Naive thymus-derived CD4-positive, alpha-beta T cell (primary cell): ENCODE measurements at places on chromosomes 1 and 21. TPM values are rescaled to one million over a fixed set of nuclear protein-coding genes. Genes with fewer than 3 reads are reported as not detected.

- DNase-seq, result no peak
- H3K4me1 ChIP-seq, result peaks cover 24% of the 10 kb centered on the region
- no peak overlapping the region for H3K4me3 ChIP-seq
- H3K27me3 ChIP-seq, result no peaks in the 10 kb centered on the region
Observed at GRCh38 chr1:27862671-27863537, 9.4 kb upstream of the THEMIS2 start.

- no peak for DNase-seq
- H3K27ac ChIP-seq, result no peak overlapping the region
- no peak overlapping the region for H3K4me3 ChIP-seq
- H3K4me1 ChIP-seq, result no peaks in the 10 kb centered on the region
Observed at GRCh38 chr1:154873321-154873950, 3.4 kb upstream of the KCNN3 start.

- no peaks in the 10 kb centered on the region for H3K27me3 ChIP-seq
- H3K36me3 ChIP-seq, result no peaks in the 10 kb centered on the region
Observed at GRCh38 chr1:176177764-176178163, 29.3 kb downstream of the COP1 start.

- H3K27ac ChIP-seq, result no peak overlapping the region
- no peaks in the 10 kb centered on the region for H3K27me3 ChIP-seq
- no peaks in the 10 kb centered on the region for H3K36me3 ChIP-seq
- H3K4me1 ChIP-seq, result no peaks in the 10 kb centered on the region
- DNase-seq, result no peak
Observed at GRCh38 chr1:242946206-242946605, 308.9 kb downstream of the CEP170 start.

GRCh38 chr1:209157546-209158249 lies 425.8 kb upstream of the CAMK1G start:
- H3K36me3 ChIP-seq, result no peaks in the 10 kb centered on the region
- no peaks in the 10 kb centered on the region for H3K4me1 ChIP-seq
- no peaks in the 10 kb centered on the region for H3K27me3 ChIP-seq
- DNase-seq, result no peak
- H3K4me3 ChIP-seq, result no peak overlapping the region
- H3K27ac ChIP-seq, result no peak overlapping the region

GRCh38 chr1:180805316-180805715 lies 107.4 kb upstream of the KIAA1614 start:
- no peak overlapping the region for H3K4me3 ChIP-seq
- no peaks in the 10 kb centered on the region for H3K4me1 ChIP-seq

DNA sequence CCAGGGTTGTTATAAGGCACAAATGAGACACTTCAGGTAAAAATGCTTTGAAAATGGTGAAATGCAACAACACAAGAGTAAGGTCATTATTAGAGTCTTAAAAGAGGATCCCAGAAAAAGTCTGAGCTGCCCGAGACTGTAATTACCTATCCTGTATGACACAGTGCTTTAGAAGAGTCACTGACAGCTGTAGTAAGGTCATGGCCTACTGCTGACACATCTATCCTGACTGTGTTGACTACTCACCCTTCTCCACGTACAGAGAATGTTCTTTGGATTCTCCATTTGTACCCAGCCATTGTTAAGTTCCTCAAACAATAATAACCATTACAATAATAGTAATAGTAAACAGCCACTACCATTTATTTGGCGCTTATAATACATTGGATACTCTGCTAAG lies 104.4 kb downstream of the CACHD1 start:
- no peak overlapping the region for H3K4me3 ChIP-seq
- H3K27me3 ChIP-seq, result no peaks in the 10 kb centered on the region
- no peak overlapping the region for H3K27ac ChIP-seq

DNA sequence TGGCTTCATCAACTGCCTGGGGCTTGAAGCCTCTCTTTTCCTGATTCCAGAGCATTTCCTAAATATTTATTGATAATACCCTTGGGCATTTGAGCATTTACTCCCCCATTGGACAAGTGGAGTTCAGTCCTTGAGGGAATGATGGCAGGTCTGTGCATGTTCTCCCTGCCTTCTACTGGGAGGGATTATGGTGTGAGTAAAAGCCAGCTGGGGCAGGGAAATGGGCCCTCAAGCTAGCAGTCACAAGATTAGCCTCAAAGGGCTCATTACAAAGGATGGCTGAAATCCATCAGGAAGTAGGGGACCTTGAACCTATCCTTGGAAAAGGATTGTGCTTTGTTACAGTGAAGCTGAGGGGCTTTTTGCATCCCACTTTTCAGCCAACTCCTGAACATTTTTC lies 24.2 kb upstream of the OSBPL9 start:
- no peaks in the 10 kb centered on the region for H3K36me3 ChIP-seq
- no peak for DNase-seq
- H3K27ac ChIP-seq, result no peak overlapping the region
- H3K4me3 ChIP-seq, result no peak overlapping the region
- no peaks in the 10 kb centered on the region for H3K27me3 ChIP-seq

- H3K36me3 ChIP-seq, result no peaks in the 10 kb centered on the region
- no peaks in the 10 kb centered on the region for H3K4me1 ChIP-seq
- H3K27me3 ChIP-seq, result peaks cover 7% of the 10 kb centered on the region
- H3K4me3 ChIP-seq, result no peak overlapping the region
- H3K27ac ChIP-seq, result no peak overlapping the region
Observed at GRCh38 chr1:14600405-14601112, 2.1 kb downstream of the KAZN start.

GRCh38 chr1:247456914-247457639 lies 827 bp downstream of the OR2B11 start:
- no peaks in the 10 kb centered on the region for H3K36me3 ChIP-seq
- H3K27me3 ChIP-seq, result no peaks in the 10 kb centered on the region

- DNase-seq, result no peak
- no peaks in the 10 kb centered on the region for H3K27me3 ChIP-seq
- no peak overlapping the region for H3K4me3 ChIP-seq
- H3K4me1 ChIP-seq, result no peaks in the 10 kb centered on the region
- no peaks in the 10 kb centered on the region for H3K36me3 ChIP-seq
Observed at GRCh38 chr1:62800825-62801306, 16.9 kb downstream of the ATG4C start.

DNA sequence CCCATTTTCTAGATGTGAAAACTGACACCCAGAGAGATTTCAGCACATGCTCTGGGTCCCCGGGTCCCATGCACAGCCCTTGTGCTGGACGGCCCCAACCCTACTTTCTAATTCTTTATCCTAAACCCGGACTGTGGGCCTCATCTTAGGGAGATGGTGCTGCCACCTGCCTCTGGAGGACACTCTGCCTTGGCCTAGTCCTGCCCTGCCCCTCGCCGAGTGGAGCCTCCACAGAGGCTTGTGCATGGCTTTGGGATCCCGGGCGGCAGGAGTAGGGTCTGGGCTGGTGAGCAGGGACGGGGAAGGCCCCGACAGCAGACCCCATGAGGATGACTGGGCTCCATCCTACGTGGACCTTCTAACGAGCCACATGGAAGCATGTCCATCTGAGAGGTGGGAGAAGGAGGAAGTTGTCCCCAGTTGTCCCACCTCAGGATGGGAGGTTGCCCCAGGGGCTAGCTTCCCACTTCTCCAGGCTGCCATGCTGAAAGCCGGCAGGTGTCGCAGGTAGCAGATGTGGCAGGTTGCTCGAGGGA lies 12.4 kb downstream of the MX2 start:
- peaks cover 26% of the 10 kb centered on the region for H3K4me1 ChIP-seq
- H3K27me3 ChIP-seq, result no peaks in the 10 kb centered on the region
- H3K4me3 ChIP-seq, result no peak overlapping the region
- no peak overlapping the region for H3K27ac ChIP-seq
- no peak for DNase-seq

DNA sequence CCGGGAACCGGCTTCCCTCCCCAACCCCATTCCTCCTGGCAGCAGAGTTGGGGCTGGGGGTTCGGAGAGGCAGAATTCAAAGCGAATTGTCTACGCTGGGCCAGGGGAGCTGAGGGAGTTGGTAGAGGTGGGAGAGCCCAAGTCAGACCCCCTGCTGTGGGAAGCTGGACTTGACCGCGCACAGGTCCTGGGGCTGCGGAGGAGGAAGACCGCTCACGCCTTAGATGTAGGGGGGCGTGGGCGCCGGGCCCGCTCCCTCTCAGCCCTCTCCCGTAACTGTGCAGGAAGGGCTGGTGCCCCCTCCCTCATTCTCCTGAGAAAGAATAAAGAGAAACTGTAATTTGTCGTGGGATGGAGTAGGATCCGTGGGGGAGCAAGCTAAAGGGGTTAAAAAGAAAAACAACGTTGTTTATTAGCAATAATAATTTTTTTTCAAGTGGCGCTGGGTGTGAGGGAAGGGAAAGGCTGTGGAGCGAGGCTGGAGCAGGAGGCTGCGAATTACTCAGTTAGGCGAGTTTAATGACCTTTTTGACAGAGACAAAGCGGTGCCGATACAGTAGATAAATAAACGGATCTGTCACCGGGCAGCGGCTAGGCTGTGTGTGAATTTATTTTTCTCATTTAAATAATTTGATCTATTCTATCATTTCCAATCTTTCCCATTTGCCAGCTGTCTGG lies 838 bp upstream of the GRIK3 start:
- no peak overlapping the region for H3K27ac ChIP-seq
- no peaks in the 10 kb centered on the region for H3K36me3 ChIP-seq
- no peaks in the 10 kb centered on the region for H3K27me3 ChIP-seq

GRCh38 chr1:14707531-14708445 lies 109.3 kb downstream of the KAZN start:
- DNase-seq, result no peak
- no peak overlapping the region for H3K27ac ChIP-seq
- no peak overlapping the region for H3K4me3 ChIP-seq

- H3K4me1 ChIP-seq, result peaks cover 34% of the 10 kb centered on the region
- no peak overlapping the region for H3K4me3 ChIP-seq
- no peak for DNase-seq
- H3K36me3 ChIP-seq, result peaks cover 4% of the 10 kb centered on the region
- H3K27ac ChIP-seq, result no peak overlapping the region
Observed at GRCh38 chr1:206693592-206693991, 8.9 kb downstream of the MAPKAPK2 start.

Gene HFM1
- total RNA-seq, result not detected

Gene NT5C1A
- not detected in 2 replicates for total RNA-seq

Gene SPRR2A
- total RNA-seq, result not detected

Gene DNAI4
- total RNA-seq, result 9.9 TPM

Gene PFKFB2
- total RNA-seq, result 2.5 TPM

Gene CA6
- total RNA-seq, result 0.54 TPM

Gene CD48
- 358 TPM for total RNA-seq

Gene CHD5
- 0.24 TPM for total RNA-seq

Gene SMIM12
- total RNA-seq, result 38.2 TPM

Gene CD55
- total RNA-seq, result 264 TPM

Gene FMO4
- 1.4 TPM for total RNA-seq

Gene SMCP
- total RNA-seq, result not detected

Gene MFN2
- total RNA-seq, result 48.8 TPM

Gene CHRNB2
- not detected for total RNA-seq
